ENCODE measurements at places on chromosomes 12 and 14.

GRCh38 chr12:46219132-46219876 is 49.5 kb downstream of the SLC38A1 start:
- no peak for DNase-seq

DNA sequence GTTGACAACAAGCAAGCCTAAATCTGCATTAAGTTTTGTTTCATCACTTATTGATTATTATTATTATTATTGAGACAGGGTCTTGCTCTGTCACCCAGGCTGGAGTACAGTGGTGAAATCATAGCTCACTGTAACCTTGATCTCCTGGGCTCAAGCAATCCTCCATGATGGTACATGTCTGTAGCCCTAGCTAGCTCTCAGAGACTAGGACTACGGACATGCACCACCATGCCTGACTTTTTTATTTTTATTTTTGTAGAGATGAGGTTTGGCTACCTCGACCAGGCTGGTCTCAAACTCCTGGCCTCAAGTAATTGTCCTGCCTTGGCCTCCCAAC is 35.7 kb upstream of the STK38L start:
- DNase-seq = no peak

DNA sequence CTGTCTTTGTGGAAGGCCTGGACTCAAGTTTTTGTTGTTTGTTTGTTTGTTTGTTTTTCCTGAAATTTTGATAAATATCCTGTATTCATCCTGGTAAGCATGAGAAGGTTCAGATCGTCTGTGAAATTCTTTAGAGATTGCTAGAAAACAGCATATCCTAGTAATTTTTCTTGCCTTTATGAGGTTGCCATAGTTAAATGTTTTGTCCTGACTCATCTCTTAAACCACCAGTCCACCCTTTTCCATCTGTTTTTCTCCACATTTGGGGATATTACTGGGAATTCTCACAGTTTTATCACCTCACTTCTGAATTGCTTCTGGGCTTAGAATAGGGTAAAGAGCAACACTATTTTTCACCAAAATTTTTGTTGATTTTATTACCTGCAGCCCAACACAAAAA is 248.3 kb downstream of the FBXL14 start:
- DNase-seq = no peak

DNA sequence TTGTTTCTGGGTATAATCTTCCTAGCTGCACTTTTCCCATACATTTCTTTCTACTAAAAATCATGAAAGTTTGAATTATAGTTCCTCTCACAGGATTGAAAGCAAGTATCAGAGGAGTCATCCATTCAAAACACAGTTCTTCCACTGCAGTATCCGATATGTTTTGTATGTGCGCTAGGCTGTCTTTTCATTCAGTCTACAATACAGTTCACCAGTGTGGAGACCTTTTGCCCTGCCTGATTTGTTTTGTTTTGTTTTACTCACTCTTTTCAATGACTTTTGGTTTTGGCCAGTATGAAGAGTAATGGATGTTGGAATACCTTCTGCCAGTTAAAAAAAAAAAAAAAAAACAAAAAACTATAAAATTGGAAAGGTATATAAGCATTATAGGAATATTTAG is 91.4 kb downstream of the FGD4 start:
- DNase-seq = no peak

GRCh38 chr12:68138480-68138879 is 21.1 kb downstream of the IFNG start:
- no peak for DNase-seq

GRCh38 chr12:95870897-95871296 is 12.1 kb downstream of the SNRPF start:
- no peak for DNase-seq

- DNase-seq = no peak
Observed at GRCh38 chr12:29960122-29960521, 176.4 kb upstream of the TMTC1 start.

- no peak for DNase-seq
Observed at GRCh38 chr14:44165286-44165685, 341.8 kb downstream of the FSCB start.

- no peak for DNase-seq
Observed at GRCh38 chr12:47356129-47356700, 276.5 kb upstream of the AMIGO2 start.

DNA sequence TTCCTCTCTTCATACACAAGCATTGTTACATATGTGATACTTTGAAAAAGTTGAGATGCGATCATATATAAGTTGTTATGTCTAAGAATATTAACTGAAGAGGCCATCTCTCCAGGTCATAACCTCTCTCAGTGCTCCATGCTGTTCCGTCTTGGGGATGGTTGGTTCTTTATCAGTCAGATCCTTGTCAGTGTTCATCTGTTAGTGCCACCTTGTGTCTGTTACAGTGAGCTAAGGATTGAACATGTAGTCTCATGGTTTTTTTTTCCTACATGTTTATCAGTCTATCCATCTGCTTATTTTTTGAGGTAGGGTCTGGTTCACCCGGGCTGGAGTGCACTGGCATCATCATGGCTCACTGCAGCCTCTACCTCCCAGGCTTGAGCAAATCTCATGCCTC is 30.5 kb downstream of the EP400 start:
- DNase-seq = no peak

DNA sequence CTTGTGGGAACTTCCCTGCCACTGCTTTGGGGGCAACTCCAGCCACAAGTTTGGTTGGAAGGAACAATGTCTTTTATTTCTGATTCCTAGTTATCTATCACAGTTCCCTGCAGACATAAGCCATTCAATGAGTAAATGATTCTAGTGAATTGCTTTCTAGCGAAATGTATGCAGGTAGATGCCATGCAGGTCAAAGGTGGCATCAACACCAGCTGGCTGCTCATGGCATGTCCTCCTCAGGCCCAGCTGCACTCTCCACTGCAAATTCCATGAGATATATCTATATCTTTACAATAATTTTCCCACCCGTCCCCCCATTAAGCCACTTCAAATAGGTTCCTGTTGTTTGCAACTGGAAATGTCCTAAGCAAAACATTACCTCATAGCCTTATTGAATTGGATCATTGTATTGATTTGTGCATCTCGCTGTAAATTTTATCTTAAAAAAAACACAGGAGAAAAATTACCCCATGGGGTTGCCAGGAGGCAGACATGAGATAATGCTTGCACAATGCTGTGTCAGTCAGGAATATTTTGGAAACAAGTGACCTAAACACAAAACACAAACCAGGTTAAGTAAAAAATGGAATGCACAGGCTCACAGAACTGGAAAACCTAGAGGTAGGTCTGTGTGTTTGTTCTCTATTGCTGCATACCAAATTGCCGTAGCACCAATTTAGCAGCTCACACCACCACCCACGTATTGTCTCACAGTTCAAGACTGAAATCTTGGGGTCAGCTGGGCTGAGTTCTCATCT is 32.8 kb upstream of the TXNRD1 start:
- no peak for DNase-seq

GRCh38 chr12:79000501-79000900 is 135.9 kb downstream of the SYT1 start:
- no peak for DNase-seq

GRCh38 chr14:103627073-103628025 is 1.7 kb upstream of the KLC1 start:
- DNase-seq = no peak

- DNase-seq = no peak
Observed at GRCh38 chr12:2169940-2170339, 117.2 kb downstream of the CACNA1C start.

Measured in activated CD4-positive, alpha-beta T cell treated with anti-CD3 and anti-CD28 coated beads for 1 hour (primary cell).